CD4-positive, alpha-beta T cell treated with Interleukin-15 for 1 hour (primary cell): ENCODE measurements at places on chromosomes 7 and 10.

GRCh38 chr7:83655951-83656556, 7.1 kb upstream of the SEMA3E start:
- no peak for DNase-seq

GRCh38 chr7:33191340-33191739, 62.0 kb downstream of the BBS9 start:
- no peak for DNase-seq

DNA sequence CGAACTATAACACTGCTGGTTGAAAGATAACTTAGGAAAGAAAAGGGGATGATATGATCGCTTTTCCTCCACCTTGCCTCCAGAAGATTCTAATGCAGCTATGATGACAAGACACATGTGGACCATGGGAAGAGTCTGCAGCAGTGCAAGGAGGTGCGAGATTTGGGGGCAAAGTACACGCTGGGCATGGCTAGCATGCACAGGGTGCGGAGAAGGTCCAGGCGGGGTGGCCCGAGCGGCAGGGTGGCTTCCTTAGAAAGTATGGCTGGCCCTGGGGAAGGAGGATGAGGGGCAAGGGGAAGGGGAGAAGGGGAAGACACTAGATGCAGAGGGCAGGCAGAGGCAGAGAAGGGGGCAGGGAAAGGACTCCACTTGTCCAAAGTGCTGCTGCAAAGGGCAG, 15.6 kb downstream of the ATXN7L1 start:
- no peak for DNase-seq

DNA sequence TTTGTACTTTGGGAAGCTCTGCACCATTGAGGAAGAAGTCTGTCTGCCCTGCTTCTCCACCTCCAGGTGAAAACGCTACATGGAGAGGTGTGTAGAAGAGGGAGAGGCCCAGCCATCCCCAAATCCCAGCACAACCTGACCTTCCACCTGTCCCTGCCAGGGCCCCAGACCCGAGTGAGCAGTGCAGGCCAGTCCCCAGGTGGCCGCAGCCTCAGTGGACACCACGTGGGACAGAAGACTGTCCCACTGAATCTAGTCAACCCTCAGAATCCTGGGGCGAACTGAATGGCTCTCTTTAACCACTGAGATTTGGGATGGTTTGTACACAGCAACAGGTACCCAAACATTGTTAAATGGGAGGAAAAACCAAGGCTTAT, 29.9 kb upstream of the GALNTL5 start:
- DNase-seq, result no peak

DNA sequence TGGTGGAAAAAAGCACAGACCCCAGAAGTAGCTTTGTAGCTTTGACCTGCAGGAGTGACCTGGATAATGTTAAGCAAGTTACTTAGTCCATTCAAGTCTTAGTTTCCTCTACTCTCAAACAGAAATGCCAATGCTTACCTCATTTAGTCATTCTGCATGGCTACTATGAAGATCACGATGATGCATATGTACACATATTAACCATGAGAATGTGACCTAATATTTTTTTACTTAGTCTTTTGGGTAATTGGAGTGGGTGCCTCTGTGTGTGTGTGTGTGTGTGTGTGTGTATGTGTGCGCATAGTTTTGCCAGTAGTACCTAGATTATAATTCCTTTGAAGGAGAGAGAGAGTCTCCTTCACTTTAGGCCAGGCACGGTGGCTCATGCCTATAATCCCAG, 95.8 kb downstream of the NRP1 start:
- no peak for DNase-seq

- no peak for DNase-seq
Observed at GRCh38 chr7:129438839-129439651, 4.8 kb downstream of the STRIP2 start.

GRCh38 chr10:61302124-61302523, 151.1 kb downstream of the TMEM26 start:
- no peak for DNase-seq

DNA sequence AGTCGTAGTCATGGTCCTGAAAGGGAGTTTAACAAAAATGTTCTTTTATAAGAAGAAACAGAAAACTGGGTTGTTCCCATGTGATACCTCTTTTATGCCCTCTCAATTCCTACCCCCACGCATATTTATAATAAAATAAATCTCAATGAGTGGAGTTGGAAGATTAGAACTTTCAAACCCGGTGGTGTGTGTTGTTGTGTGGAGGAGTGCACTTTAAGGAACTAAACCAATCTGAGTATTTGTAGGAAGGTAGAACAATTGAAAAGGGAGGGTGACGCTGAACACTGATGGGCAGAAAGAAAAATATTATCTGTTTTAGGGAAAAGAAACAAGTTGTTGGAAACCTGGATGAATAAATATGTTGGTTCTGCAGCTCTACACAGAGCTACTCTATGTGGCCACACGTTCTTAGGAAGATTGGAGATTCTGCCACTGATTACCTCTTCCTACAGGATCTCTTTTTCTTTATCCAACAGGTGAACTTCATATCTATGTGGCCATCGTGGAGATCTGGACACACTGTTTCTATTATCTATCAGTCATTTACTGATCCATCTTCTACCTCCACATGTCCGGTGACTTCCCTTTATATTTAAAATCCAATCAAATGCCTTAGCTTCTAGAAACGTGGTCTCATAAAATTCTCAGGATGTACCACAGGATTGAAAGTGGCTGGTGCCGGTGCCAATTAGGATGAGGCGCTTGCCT, 13.1 kb upstream of the GATA3 start:
- no peak for DNase-seq

DNA sequence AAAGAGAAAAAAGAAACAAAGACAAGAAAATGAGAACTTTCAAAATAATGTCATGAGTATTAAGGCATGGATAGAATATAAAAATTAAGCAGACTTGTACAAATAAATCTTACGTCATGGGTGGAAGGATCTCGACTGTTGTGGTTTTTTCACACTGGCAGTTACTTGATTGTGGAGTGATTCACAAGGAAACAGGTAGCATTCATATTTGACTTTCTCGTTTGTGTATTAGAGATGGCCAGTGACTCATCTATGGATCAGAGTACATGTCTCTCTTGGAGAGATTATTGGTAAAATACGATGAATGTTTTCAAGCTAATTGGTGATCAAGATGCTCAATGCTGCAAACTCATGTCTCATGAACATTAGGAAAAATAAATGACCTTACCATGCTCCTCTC, 564.3 kb downstream of the GATA3 start:
- DNase-seq, result no peak

- DNase-seq, result no peak
Observed at GRCh38 chr10:127699311-127699710, 37.7 kb upstream of the FOXI2 start.

DNA sequence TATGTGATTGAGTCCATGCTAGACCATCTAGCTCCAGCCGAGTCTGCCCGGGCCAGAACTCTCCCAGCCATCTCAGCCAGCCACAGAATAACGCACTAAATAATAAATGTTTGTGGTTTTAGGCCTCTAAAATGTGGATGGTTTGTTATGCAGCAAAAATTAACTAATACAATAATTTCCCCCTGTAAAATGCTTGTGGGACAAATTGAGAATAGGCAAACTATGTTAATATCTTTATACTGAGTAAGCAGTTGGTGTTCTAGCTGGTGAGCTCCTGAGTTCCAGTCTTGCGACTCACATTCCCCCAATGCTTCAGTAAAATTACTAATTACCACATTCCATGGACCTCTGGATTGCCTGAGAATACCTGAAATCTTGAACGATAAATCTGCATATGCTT, 316.8 kb upstream of the NFE2L3 start:
- DNase-seq, result no peak

- DNase-seq, result no peak
Observed at GRCh38 chr7:36082910-36083309, 70.1 kb upstream of the EEPD1 start.

DNA sequence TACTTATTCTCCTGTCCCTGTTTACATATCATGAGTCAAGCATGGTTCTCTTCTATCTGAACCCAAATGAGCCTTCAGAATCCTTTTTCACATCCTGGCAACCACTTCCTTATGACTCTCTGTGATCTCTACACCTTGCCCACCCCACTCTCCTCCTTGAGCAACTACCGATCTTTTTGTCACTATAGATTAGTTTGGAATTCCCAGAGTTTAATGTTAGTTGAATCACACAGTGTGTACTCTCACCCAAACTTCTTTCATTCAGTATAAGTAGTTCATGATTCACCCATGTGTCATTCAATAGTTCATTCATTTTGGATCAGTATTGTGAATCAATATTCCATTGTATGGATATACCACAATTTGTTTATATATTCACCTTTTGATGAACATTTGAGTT, 55.3 kb downstream of the TFAM start:
- DNase-seq, result no peak

- DNase-seq, result no peak
Observed at GRCh38 chr7:91137788-91138368, 126.4 kb upstream of the FZD1 start.

- peak; percentile 18 for DNase-seq
Observed at GRCh38 chr10:8137272-8137681, 82.8 kb downstream of the GATA3 start.

- DNase-seq, result no peak
Observed at GRCh38 chr7:93015101-93015778, 102.5 kb downstream of the SAMD9 start.

DNA sequence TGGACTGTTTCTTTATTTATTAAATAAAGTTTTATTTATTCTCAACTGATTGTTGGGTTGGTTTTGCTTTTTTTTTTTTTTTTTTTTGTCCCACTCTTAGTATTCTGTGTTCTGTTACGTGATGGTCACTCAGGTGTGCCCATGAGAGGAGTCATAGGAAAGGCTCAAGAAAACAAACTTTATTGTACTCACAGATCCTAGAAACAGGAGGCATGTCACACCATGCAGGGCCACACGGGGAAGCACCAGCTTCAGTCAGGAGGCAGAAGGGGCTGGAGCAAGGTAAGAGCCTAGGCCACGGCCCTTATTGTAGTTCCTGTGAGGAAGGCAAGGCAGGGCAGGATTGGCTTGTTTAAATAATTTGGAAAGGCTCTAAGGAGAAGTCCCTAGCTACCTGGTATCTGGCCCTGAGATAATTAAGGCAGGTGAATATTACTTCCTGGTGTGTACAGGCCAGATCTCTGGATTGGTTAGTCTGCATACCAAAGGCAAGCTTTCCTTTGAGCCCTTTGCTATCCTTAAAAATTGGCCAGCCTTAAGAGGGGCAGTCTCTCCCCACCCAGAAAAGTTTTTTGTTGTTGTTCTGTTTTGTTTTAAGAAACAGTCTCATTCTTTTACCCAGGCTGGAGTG, 8.3 kb downstream of the ATOH7 start:
- DNase-seq, result no peak
